ENCODE measurements at places on chromosomes 13 and 19. TPM values are rescaled to one million over a fixed set of nuclear protein-coding genes. Genes with fewer than 3 reads are reported as not detected.

DNA sequence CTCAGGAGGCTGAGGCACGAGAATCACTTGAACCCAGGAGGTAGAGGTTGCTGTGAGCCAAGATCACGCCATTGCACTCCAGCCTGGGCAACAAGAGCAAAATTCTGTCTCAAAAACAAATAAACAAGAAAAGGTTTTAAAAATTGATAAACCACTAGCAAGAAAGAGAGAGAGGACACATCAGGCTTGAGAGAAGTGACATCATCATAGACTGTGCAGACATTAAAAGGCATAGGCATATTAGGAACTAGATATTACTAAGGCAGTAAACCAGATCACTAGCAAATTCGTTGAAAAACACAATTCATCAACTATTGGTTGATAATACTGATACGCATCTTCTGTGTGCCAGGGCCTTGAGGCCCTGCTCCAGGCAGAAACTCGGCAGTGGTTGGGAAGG, 7.7 kb downstream of the A1BG start:
- H3K27me3 ChIP-seq, result no peaks in the 10 kb centered on the region
- DNase-seq, result no peak
- peak overlapping the region; percentile 98 for H3K4me3 ChIP-seq

- no peaks in the 10 kb centered on the region for H3K27me3 ChIP-seq
- no peak overlapping the region for H3K27ac ChIP-seq
- no peaks in the 10 kb centered on the region for H3K4me1 ChIP-seq
- DNase-seq, result no peak
Measured at GRCh38 chr19:49217382-49217781, 59.8 kb downstream of the TRPM4 start.

DNA sequence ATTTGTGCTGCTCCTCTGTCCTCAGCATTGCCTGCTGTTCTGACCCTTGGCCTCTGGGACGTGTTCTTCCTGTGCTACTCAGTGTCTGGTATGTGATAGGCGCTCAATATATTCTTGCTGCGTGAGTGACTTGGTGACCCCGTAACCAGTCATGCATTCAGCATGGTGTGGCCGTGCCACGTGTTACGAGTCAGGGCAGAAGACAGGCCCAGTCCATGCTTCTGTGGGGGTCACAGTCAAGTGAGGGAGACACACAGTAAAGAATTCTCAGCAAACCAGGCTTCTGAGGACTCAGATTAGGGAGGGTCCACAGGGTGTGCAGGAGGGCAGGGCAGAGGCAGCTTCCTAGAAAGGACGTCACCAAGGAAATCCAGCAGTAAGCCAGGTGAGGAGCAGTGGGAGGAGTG, 7.9 kb downstream of the PPP1R37 start:
- no peaks in the 10 kb centered on the region for H3K27me3 ChIP-seq
- peaks cover 1% of the 10 kb centered on the region for H3K36me3 ChIP-seq
- no peak for DNase-seq
- no peak overlapping the region for H3K27ac ChIP-seq

- H3K4me1 ChIP-seq, result no peaks in the 10 kb centered on the region
- no peaks in the 10 kb centered on the region for H3K27me3 ChIP-seq
- H3K27ac ChIP-seq, result no peak overlapping the region
Measured at GRCh38 chr19:27776020-27776419, 1436.9 kb downstream of the UQCRFS1 start.

GRCh38 chr13:90258129-90258528, 1089.4 kb upstream of the MIR17HG start:
- no peak overlapping the region for H3K4me3 ChIP-seq
- no peak for DNase-seq
- no peaks in the 10 kb centered on the region for H3K4me1 ChIP-seq
- H3K27ac ChIP-seq, result no peak overlapping the region
- H3K36me3 ChIP-seq, result no peaks in the 10 kb centered on the region
- no peaks in the 10 kb centered on the region for H3K27me3 ChIP-seq

ZNF442 gene
- 1.2 TPM for total RNA-seq

MEF2B gene
- total RNA-seq, result 2.9 TPM

- no peak for DNase-seq
- peaks cover 29% of the 10 kb centered on the region for H3K4me1 ChIP-seq
Measured at GRCh38 chr13:50085063-50085462, 69.8 kb downstream of the KCNRG start.

- no peak for DNase-seq
- peaks cover 3% of the 10 kb centered on the region for H3K4me1 ChIP-seq
- H3K4me3 ChIP-seq, result no peak overlapping the region
- no peak overlapping the region for H3K27ac ChIP-seq
- H3K36me3 ChIP-seq, result peaks cover 14% of the 10 kb centered on the region
- H3K27me3 ChIP-seq, result peaks cover 5% of the 10 kb centered on the region
Measured at GRCh38 chr19:13931391-13932148, 6.6 kb downstream of the PODNL1 start.

LILRB4 gene
- total RNA-seq, result not detected
